ENCODE measurements at places on chromosomes 2 and 18.

GRCh38 chr2:27914805-27915175 lies 24.3 kb downstream of the BABAM2 start:
- no peak for DNase-seq

DNA sequence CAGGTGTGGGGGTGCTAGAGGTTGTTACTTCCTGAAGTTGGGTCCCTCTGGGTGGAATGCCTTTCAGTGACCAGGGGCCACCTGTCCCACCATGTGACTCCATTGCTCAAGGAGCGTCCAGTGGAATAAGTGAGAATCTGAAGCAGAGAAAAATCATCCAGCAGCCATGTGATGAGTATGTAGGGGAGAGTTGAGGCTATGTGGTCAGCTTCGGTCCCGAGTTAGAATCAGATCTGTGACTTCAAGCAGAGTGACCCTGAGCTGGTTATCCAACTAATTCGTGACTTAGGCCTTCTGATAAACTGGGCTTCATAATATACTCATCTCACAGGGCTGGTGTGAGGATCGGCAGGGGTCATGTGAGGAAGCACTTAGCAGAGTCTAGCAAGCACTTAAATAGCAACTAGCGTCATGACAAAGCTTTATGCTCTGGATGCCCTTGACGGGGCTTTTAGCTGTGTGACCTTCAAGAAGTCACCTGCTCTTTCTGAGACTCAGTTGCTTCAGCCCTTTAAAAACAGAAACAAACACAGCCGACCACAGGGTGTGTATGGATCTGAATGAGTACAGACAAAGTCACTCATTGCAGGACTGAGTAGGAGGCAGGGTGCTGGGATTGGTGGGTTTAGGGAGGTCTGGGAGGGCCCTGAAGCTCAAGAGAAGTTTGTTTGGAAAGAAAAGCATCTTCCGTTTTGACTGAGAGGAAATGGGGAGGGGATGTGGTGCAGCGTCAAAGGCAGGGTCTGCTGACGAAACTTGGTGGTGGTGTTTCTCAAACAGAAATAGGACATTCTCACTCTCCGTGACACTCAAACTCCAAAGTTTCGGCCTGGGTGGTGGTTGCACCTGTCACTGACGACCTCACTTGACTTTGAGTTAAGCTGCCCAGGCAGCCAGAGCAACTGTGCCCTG lies 264.0 kb upstream of the CXCR4 start:
- DNase-seq: no peak

- DNase-seq: no peak
Observed at GRCh38 chr2:156332284-156332533, 312 bp downstream of the NR4A2 start.

GRCh38 chr2:71849607-71850305 lies 297.9 kb downstream of the CYP26B1 start:
- DNase-seq: no peak

DNA sequence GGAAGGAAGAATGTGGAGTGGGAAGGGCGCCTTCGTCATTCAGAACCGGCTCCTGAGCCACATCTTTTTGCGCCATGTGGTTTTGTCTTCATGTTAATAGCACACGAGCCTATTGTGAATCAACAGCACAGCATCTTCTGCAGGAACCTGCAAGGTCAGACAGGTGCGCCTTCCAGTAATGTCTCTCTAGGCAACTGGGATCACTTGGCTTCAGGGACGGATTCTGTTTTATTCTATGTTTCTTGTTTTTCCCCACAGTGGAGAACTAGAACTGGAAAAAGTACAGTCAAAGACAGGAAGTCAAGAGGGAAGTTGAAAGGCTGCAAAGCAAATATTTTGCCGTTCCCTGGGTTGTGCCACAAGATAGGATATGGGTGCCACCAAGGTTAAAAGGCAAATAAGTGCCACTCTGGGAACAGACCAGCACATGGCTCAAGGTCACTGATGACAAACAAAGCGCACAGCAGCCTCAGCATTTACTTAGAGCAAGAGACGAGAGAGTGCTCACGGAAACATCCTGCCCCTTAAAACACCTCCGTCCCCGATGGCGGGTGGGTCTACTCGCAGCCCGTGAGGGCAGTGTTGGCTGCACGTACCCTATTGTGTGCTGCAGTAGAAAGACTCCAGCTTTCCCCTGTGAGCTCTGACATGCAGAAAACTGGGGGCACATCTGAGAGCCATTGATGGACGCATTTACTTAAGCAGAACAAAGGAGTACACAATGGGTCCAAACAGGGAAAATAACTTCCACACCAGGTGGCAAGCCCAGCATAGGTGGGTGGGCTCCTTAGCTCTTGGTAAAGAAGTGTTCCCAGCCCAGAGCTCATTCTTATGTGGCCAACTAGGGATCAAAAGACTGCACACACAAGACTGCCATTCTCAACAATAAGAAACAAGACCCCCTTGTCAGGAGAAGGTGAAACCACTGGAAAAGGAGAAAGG lies 107.2 kb upstream of the PARD3B start:
- no peak for DNase-seq

DNA sequence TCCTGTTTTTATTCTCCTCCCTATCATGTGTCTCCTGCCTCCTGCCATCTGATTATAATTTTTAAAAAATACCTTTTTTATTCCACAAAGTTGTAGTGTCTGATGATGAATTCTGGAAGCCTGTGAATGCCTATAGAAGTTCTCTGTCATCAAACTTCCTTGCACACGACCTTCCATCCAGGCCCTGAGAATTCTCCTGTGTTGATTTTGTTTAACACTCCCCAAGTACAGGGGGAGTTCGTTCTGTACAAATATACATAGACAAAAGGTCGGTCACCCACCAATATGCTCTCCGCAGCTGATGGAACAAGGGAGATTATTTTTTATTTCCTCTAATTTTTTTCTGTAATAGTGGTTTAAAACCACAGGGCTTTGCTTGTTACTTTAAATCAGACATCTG lies 232.5 kb downstream of the PIEZO2 start:
- no peak for DNase-seq

- no peak for DNase-seq
Observed at GRCh38 chr2:21070341-21071257, 26.7 kb upstream of the APOB start.

- no peak for DNase-seq
Observed at GRCh38 chr2:100806550-100806949, 13.4 kb upstream of the NPAS2 start.

- DNase-seq: no peak
Observed at GRCh38 chr2:191234376-191234775, 10.8 kb upstream of the MYO1B start.

DNA sequence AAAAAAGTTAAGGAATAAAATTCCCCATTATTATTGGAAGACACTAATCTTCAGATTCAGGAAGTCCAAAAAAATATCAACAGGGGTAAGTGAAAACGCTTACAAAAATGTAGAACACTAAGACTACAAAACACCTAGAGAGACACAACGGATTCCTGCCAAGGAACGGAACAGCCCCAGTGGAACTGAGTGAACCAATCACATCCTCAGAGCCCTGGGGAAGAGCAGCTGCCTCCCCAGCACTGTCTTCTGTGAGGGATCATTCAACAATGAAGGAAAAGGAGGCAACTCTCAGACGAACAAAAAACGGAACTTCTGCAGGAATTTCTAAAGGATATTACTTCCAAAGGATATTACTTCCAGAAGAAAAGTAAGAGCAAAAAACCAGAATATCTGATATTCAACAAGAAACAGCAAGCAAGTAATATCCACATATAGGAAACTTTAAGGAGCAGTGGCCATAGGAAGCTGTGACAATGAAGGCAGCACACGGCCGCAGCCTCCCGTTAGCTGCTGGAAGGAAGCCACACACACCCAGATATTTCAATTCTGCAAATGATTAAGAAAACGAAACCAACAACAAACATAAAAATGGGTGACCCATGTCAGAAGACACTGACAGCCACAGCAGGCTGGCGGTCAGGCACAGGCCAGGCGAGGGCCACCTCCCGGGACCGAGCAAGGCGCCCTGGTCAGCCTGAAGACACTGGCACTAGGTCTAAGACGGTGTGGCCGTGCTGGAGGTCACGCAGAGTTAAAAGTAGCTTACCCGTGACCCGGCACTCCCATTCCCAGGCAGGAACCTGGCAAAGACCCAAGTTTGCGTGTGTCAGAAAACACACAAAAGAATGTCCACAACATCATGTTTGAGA lies 81.8 kb downstream of the HDAC4 start:
- DNase-seq: peak; percentile 79

GRCh38 chr2:21837168-21837960 lies 713.6 kb downstream of the TDRD15 start:
- no peak for DNase-seq

DNA sequence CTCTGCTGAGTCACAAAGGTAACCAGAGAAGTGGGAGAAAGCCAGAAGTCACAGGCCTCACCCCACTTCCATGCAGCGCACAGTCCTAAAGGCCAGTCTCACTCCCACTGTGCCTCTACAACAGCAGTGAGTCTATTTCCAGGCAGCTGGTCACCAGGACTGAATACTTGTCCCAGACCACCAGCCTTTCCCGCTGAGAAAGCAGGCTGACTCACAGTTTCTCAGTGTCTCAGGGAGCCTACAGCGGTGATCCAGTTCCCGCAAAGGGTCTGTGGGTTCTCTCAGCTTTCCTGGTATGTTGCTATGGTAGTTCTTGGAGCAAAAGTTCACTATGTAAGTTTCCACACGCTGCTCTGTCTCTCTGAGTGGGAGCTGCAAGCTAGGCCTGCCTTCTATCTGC lies 622.5 kb downstream of the RNF144A start:
- DNase-seq: peak; percentile 12

DNA sequence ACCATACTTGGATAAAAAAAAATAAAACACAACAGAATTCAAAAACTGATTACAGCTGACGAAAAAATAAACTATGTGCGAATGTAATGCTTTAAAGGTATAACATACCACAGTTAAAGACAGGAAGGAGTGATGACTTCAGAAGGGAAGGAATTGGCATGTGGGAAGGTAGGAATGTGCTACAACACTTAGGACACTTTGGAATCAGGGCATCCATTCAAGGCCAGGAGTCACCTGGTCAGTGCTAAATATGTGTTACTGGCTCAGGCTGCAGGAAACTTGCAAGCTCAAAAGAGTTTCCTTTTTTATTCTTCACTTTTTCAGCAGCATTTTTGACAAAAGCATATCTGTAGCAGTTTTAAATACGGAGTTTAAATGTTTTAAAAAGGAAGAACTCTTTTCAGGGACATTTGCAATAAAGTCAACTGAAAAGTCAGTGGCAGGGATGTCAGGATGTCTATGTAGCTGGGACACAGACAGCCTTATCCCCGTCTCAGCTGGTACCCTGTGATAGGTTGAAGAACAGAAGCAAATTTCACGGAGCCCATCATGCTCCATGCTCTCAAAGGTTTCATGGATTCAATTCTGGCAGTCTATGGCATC lies 138.0 kb upstream of the KLHL14 start:
- DNase-seq: no peak

All from AG08395 (cell line).